ENCODE measurements at places on chromosomes 5 and 9. TPM values are rescaled to one million over a fixed set of nuclear protein-coding genes. Genes with fewer than 3 reads are reported as not detected.

DNA sequence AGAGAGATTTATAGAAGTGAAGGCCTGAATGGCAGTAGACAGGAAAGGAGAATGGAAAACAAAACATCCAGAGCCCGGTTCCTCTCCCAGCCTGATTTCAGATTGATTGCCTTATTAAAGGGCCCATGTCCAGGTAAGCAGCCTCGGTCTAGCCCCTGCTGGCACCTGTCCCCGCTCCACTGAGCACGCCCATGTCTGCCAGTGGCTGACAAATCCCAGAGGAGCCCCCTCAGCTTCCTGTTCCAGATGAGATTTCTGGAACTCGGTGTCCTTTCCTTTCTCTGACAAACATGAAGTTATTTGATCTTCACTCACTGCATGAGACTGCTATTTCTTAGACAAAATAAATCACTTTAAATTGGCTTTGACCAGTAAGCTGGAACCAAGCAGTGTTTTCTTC lies 187.0 kb upstream of the ADCY2 start:
- no peak for DNase-seq

- no peak for DNase-seq
Observed at GRCh38 chr5:126656401-126657007, 55.8 kb downstream of the PHAX start.

Gene C9orf153
- total RNA-seq: 0.14 TPM

Gene PPP3R2
- total RNA-seq: not detected

Gene F12
- 1.5 TPM for total RNA-seq

Data from pancreas (tissue), 10 donors.